ENCODE measurements at places on chromosomes 4 and X.

- DNase-seq = no peak
Observed at GRCh38 chr4:174600391-174600790, 78.1 kb upstream of the HPGD start.

GRCh38 chr4:149534779-149535178, 280.9 kb downstream of the IQCM start:
- DNase-seq = no peak

DNA sequence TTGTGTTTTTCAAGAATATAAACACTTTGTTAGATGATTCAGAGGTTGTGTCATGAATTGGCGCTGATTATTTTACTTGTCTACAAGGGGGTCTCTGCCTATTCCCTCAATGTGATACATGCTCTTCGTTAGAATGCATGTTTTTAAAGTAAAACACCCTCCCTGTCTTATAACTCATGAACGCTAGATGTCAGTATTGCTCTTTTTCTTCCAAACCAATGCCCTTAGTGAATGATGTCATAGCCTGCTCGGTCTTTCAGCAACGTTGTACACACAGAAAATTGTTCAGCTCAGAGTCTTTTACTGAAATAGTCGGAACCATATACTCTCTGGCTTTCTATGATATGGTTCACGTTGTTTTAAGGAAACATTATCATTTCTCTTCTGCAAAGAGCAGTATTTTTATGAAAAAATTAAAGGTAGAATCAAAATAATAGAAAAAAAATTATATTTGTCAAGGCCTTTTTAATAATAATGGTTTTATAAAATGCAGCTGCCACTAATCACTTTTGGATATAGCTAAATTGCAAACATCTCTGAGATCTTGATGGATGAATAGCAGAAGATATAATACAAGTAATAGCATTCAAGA, 292.9 kb downstream of the TLL1 start:
- DNase-seq = peak; percentile 75

GRCh38 chrX:39692796-39693195, 405.0 kb downstream of the BCOR start:
- DNase-seq = no peak

- no peak for DNase-seq
Observed at GRCh38 chrX:139930401-139930800, 2.5 kb downstream of the ATP11C start.

DNA sequence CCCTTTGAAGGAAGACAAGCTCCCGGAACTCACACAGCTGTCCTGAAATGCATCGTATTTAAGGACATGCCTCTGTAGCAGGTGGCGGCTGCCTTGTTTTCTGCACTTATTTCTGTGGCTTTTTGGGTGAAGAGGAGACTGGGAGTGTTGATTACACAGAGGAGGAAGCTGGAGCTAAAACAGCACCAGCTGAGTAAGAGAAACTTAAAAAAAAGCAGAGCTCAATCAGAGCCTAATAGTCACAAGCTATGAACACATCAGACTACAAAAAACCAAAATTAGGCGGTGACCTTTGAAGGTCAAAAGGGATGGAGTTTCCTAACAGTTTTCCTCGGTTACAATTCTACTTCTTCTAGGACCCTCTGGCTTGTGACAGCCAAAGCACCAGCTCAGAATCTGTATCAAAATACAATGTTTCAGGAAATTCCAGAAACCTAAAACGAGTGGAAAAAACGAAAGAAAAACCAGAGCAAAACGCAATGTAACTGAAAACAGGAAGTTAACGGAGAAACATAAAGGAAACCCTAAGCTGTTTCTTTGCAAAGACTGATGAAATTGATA, 13.5 kb downstream of the PRKX start:
- DNase-seq = no peak

GRCh38 chrX:13692771-13693231, 3.9 kb downstream of the RAB9A start:
- no peak for DNase-seq

GRCh38 chr4:8774071-8774470, 97.6 kb downstream of the HMX1 start:
- DNase-seq = no peak

DNA sequence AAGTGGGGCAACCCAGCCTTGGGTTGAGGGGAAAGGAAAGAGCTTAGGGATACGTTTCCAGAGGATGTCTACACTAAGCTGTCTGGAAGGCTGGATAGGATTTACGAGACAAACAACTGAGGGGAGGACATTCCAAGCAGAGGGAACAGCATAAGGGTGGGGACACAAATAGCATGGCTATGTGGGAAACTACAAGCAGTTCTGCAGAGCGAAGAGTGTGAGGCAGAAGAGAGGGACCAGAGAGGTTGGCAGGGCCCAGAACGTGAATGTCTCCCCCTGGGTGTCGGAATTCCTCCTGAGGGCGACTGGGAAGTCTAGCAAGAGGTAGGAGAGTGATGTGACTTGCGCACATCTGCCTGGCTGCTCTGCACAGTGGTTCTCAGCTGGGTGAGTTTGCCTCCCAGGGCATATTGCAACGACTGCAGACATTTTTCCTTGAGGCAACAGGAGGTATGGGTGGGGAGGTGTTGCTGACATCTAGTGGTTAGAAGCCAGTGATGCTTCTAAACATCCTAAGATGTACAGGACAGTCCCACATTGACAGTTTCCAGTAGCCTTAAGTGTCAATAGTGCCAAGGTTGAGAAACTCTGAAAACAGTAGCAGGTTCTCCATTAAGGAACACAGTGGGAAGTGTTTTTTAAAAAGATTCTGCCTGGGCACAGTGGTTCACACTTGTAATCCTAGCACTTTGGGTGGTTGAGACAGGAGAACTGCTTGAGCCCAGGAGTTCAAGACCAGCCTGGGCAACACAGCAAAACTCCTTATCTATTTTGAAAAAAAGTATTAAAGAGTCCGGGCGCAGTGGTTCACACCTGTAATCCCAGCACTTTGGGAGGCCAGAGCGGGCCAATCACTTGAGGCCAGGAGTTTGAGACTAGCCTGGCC, 9.2 kb downstream of the NDUFA1 start:
- no peak for DNase-seq

DNA sequence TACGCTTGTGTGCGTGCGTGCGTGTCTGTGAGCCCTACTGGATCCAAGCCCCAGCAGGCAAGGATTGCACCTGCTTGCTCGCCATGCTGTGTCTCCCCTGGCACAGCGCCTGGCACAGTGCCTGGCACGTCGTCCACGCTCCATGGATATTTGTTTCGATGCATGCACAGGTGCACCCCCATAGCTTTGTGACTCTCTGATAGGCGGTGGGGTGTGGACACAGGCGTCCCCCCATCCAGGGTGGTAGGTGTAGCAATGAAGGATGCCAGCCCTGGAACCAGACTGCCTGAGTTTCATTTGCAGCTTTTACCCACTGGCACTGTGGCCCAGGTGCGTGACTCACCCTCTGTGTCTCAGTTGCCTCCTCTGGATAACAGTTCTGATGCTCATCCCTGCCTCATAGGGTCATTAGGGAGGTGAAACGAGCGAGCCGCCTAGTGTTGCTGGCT, 20.2 kb downstream of the PIGG start:
- DNase-seq = no peak

DNA sequence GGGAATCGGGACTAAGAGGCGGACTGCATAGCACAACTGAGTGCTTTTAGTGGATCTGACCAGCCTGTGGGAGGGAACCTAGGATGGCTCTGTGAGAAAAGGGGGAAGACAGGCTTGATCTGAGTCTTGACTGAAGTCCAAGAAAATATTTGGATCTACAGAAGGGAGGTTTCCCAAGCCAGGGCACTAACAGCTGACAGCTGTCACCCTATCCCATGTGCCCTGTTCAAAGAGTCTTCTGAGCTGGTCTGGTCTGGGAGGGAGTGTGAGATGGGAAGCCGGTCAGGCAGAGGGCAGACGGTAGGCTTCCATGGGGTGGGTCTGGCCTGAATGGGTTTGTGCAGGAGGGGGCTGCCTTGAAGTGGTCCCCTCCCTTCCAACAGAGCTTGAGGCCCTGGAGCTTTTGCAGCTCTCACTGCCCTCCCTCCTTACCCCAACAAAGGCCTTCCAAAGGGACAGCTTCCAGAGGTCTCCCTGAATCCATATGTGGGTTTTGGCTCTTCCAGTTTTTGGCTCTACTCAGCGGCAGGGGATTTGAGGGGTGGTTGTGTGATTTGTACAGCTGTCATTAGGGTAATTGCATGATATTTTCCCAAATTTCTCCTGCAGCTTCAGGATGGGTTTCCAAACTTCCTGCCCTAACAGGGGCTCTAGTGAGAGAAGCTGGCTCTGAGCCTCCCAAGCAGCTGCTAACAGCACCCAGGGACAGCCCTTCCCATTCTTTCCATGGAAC, 643.7 kb downstream of the BCOR start:
- no peak for DNase-seq

DNA sequence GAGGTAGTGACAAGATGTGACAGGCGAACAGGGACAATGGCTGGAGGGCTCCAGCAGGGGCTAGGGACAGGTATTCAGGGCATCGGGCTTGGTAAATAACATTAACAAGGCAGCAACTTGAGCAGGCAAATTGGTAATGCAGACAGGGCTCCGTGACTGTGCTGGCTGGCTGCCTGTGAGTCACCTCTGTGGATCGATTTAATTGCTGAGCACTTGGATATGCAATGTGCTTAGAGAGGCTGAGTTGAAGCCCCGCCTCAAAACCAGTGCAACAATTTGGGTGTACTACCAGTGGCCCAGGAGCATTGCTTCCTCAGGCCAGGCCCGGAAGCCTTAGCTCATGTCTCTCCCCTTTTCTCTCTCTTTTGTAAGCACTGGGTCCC, 19.5 kb downstream of the CNGA2 start:
- DNase-seq = no peak

GRCh38 chr4:127737295-127737694, 7.1 kb downstream of the SLC25A31 start:
- DNase-seq = no peak

GRCh38 chr4:722169-722725, 16.6 kb downstream of the PCGF3 start:
- DNase-seq = no peak

DNA sequence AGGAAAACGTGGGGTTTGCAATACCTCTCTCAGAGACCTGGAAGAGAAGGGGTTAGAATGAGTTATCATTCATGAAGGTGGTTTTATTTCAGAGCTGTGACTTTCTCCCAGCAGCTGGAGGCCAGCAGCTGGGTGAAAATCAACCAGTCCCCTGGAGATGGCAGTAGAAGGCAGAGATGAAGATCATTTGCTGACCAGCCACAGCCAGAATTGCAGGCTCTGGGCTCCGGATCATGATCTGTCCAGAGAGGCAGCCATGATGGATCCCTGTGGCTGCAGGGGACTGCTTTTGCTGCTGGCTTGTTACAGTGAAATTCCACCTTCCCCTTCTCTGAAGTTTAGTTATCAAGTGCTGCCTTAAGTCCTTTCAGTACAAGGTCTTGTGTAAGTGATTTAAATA, 46.9 kb upstream of the TAB3 start:
- no peak for DNase-seq

DNA sequence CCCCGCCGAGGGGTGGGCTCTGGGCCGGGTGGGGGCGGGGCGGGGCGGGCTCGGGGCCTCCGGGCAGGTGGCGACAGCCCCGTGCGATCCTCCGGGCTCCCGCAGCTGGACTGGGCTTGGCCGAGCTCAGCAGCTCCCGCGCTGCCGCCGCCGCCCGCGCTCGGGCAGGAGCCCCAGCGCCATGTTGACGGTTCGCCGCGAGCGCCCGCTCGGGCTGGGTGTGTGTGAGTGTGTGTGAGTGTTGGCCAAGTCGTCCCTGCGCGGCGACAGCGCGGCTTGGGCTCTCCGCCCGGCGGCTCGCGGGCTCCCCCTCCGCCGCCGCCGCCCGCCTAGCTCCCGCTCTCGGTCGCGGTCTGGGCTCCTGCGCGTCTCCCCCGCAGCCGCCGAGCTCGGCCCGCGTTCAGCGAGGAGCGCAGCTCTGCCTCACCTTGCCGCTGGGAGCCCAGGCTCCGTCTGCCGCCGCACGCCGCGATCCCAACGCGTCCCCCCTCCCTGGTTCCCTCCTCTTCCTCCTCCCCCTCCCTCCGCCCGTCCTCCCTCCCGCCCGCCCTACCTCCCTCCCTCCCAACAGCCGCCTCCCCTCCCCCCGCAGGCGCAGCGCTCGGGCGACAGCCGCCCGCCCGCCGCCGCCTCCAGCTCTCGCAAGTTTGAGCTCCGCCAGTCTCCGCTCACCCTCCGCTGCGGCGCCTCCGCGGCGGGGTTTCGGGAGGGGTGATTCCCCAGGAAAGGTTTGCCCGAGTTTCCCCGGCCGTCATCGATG, at the start of gene BCOR:
TSS of gene BCOR (minus strand) at position 455 of the 760 bp plus-strand sequence. CDS start 20,029 bp downstream, outside the sequence.
- no peak for DNase-seq

- no peak for DNase-seq
Observed at GRCh38 chr4:77930154-77930639, 67.6 kb downstream of the MRPL1 start.

DNA sequence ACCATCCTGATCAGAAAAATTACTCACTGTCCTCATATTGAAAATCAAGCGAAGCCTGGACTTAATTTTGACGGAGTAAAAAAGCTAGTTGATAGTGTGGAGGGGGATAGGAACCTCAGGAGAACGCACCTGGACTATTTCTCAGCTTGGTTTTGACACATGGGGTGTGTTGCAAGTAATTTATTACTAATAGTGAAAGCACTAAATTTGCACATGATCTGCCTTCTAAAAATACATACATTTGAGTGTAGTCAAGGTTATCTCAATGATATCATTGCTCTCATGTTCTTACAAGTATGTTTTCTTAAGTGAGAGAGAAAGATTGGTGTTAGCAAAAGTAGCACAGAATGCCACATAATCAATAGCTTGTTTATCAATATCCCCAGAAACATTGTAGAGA, 29.5 kb downstream of the LRIT3 start:
- DNase-seq = no peak

- no peak for DNase-seq
Observed at GRCh38 chr4:120528428-120528827, 394.1 kb downstream of the PRDM5 start.

- no peak for DNase-seq
Observed at GRCh38 chr4:151143162-151143561, 43.7 kb downstream of the RPS3A start.

DNA sequence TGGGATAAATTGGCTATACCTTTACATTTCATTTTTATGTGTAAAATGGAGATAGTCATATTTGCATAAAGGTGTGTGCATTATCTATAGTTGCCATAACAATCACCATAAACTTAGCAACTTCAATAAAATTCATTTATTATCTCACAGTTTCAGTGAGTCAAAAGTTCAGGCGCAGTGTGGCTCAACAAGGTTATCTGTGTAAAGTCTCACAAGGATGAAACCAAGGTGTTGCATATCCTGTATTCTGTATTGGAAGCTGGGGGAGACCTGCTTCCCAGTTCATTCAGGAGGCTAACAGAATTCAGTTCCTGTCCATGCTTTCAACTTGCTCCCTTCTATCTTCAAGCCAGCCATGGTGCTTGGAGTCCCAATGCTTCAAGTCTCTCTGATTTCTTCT, 169.5 kb downstream of the KCTD8 start:
- DNase-seq = no peak

Measured in renal cortex interstitium (tissue), 15 donors.